ENCODE measurements at places on chromosomes 6 and 20.
A peak's percentile ranks its signal among the peaks of the same experiment; 100 is the strongest.

- peak; percentile 21 for DNase-seq
These were observed 138.6 kb downstream of the AHI1 start for GRCh38 chr6:135358985-135359384.

GRCh38 chr20:62361799-62362589, 5.1 kb downstream of the LAMA5 start:
- DNase-seq: no peak

- DNase-seq: peak; percentile 75
These were observed 8.8 kb upstream of the NDRG3 start for GRCh38 chr20:36754656-36755222.

- DNase-seq: peak; percentile 52
These were observed 435 bp downstream of the CENPB start for GRCh38 chr20:3786126-3786484.

GRCh38 chr20:57213924-57214323, 52.5 kb downstream of the BMP7 start:
- DNase-seq: no peak

- DNase-seq: peak; percentile 87
These were observed 60.9 kb downstream of the TFAP2C start for GRCh38 chr20:56689852-56690485.
